Esophagus squamous epithelium (tissue), 5 donors: ENCODE measurements at places on chromosomes 5 and 9.

- H3K36me3 ChIP-seq = no peaks in the 10 kb centered on the region
- no peak for DNase-seq
- H3K27ac ChIP-seq = no peak overlapping the region
- no peaks in the 10 kb centered on the region for H3K4me1 ChIP-seq
These were observed 176.0 kb upstream of the FREM1 start for GRCh38 chr9:15086156-15086763.

GRCh38 chr5:130689831-130690230, 475.2 kb downstream of the HINT1 start:
- H3K4me3 ChIP-seq = no peak overlapping the region
- H3K4me1 ChIP-seq = no peaks in the 10 kb centered on the region
- no peak overlapping the region for H3K27ac ChIP-seq
- no peaks in the 10 kb centered on the region for H3K27me3 ChIP-seq
- no peaks in the 10 kb centered on the region for H3K36me3 ChIP-seq

DNA sequence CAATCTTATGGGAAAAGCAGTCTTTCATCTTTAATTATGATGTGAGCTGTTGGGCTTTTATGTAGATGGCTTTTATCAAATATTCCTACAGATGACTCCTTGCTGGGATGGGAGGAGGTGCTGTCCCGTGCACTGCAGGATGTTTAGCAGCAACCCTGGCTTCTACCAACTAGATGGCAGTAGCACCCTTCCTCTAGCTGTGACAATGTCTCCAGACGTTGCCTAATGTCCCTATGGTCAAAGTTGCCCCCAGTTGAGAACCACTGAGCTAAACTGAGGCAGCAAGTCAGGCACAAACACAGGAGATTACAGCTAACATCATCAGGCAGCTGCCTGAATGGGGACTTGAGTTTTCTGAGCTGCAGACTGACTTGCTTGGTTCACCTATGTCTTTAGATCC, 401.9 kb upstream of the PDE4D start:
- DNase-seq = no peak
- no peak overlapping the region for H3K4me3 ChIP-seq
- no peaks in the 10 kb centered on the region for H3K27me3 ChIP-seq
- no peak overlapping the region for H3K27ac ChIP-seq

DNA sequence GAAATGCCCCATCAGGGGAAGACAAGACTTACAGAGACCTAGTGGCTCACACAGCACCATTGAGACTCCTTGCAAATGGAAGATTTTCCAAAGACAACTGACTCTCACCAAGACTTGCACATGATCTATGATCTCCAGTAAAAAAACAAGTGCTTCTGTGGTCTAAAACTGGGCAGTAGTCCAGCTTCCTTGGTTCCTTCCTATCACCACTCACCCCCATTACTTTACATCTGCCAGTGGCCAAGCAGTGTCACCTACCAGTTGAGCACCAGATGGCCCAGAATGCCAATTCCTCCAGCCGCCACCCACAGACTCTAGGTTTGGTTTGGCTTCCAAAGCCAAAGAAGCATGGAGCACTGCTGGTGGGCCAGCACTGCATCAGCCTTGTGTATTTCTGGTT, 47.7 kb downstream of the SH3TC2 start:
- H3K27ac ChIP-seq = no peak overlapping the region
- no peaks in the 10 kb centered on the region for H3K36me3 ChIP-seq
- H3K27me3 ChIP-seq = no peaks in the 10 kb centered on the region
- no peak overlapping the region for H3K4me3 ChIP-seq

DNA sequence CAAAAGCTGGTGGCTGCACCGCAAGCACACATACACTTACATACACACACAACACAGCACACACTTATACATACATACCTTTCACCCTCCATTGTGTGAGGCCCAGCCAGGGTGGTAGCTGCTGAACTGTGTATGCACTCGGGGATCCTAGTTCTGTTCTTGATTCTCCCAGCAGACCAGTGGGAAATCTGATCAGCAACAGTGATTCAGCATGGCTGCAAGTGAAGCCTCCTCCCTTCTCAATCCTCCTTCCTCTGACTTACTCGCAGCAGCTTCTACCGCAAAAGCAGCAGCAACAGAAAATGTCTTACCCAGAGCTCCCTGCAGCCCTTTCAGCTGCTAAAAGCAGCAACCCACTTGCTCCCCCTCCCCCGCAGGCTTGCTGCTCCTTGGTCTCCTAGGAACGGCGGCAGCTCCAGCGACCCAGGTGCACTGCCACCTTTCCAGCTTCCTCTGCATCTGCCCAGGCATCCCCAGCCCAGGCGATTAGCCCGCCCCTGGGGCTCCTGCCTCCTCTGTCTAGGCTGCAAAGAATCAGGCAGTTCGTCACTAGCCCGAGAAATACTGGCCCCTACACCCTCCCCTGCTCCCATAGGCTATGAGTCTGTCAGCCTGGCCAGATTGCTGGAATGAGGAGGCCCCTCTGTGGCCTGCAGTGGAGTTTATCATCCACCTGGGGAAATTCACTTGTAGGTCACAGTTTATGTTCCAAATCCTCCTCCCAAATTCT, at the start of gene KLHL3:
TSS of gene KLHL3 (minus strand) at position 535 of the 730 bp plus-strand sequence. CDS start at position 92, 443 bp downstream.
- H3K4me3 ChIP-seq = peak within 1 kb of the TSS; percentile 63
- no peak for DNase-seq
- H3K27me3 ChIP-seq = no peaks in the 10 kb centered on the region
- peak within 1 kb of the TSS; percentile 73 for H3K27ac ChIP-seq
